Stimulated activated CD8-positive, alpha-beta memory T cell treated with anti-CD3 and anti-CD28 coated beads, Interleukin-7, amount 100 ng/mL, for 48 hours (primary cell): ENCODE measurements at places on chromosomes 1 and 21.

DNA sequence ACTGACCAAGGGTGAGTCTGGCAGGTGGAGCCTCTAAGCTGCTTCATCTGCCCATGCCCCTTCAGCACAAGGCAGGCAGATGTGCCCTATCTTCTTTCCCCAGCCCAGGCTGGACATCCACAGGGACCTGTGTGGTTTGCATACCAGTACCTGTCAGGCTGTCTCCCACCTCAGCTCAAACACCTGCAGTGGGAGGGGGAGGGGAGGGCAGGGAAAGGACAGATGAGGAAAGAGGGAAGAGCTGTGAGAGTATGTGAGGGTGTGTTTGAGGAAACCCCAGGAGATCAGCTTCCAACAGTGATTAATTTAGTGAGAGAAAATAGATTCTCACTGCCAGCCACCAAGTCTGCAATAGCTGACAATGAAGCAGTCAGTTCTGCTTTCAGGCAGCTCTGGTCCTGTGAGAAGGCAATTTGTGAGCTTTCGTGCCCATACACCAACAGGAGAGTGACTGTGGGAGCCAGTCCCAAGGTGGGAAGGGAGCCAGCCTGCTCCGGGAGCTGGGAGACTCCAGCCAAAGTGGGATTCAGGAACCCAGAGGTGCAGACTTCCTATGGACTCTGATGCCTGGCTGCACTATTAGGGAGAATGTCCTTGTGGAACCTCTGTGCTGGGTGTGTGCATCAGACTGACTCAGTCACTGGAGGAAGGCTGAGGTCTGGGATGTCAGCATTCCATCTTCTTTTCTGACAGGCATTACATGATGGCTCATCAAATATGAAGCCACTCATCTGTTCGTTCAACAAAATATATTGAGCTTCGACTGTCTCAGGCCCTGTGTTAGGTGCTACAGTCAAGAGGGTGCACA, 59.7 kb downstream of the TNR start:
- DNase-seq = no peak

GRCh38 chr1:58809325-58810010, 25.6 kb upstream of the JUN start:
- no peak for DNase-seq

DNA sequence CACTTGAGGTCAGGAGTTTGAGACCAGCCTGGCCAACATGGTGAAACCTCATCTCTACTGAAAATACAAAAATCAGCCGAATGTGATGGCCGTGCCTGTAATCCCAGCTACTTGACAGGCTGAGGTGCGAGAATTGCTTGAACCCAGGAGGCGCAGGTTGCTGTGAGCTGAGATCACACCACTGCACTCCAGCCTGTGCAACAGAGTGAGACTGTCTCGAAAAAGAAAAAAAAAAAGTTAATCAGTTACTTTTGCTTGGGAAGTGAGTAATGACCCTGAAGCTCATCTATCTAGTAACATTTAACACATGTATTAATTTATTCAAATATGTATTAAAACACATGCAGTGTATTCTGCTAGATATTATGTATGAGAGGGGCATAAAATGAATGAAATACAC, 49.4 kb downstream of the ZNF326 start:
- no peak for DNase-seq

- DNase-seq = no peak
Observed at GRCh38 chr1:20100632-20101355, 18.5 kb downstream of the PLA2G2D start.

- DNase-seq = no peak
Observed at GRCh38 chr1:76687307-76688175, 179.7 kb upstream of the ST6GALNAC5 start.

DNA sequence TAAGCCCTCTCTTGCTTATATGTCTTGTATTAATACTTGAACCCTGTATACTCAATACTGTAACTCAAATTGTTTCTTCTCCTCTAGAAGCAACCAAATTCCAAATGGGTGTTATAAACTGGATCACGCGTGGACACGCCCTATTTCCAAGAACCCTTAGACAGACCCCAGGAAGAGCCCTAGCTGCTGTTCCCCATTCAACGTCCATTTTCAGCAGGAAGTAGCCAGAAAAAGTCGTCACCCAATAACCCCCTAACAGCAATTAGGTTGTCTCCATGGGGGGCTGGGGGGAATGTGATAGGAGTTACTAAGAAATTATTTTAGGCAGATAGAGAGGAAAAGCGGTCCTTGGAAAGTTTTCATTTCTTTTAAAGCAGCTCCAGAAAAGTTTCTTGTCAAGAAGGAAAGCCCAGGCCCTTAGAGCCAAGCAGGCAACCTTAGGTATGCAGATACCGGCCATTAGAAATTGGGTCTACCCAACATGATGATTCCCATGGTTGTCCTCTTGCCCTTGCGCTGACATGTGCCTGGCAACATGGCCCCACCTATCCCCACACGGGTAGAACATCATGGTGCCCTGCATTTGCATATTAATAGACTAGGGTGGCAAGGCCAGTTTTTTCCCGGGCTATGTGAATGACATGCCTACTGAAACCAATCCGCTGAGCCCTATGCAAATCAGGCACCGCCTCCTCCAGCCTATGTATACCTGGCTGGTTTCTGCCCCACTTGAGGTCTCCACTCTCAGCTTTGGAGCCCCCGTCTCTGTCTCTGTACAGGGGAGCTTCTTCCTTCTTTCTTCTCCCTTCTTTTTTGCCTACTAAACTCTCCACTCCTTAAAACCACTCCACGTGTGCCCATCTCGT, 4.0 kb upstream of the CD46 start:
- no peak for DNase-seq

GRCh38 chr1:18253093-18253492, 145.5 kb downstream of the IGSF21 start:
- DNase-seq = no peak

DNA sequence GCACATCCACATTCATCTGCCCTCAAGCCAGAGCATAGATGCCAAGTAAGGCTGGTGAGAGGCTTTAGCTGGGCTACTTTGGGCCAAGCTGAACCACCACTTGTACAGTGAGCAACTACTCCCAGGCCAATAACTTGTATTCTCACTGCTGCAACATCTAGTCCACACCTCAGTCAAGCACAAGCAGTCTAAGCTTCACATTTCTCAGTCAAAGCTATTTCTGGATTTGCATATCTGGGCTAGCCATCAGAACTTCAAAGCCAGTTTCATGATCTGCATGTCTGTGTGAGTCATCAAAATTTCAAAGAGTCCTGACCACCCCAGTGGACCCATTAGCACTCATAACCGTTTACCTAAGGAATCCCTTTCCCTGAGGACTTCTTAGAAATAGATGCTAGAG, 77.7 kb upstream of the DIRAS3 start:
- DNase-seq = no peak
